Epithelial cell of proximal tubule (primary cell): ENCODE measurements at places on chromosomes 4 and X.

DNA sequence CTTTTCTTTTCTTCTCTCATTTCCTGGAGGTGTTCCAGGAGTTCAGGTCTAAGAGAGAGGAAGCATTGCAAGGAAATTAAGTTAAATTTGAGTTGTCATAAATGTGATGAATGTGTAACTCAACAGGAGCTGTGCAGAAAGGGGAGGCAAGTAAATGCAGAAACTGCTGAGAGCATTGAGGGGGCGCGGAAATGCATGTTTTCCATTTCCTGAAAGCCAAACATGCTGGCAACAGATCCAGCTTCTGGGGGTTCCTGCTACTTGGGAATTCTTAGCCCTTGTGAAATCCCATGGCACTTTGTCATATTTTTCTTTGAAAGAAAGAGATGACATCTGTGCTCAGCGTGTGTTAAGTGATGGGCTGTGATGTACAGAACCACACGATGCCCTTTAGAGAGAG is 33.8 kb upstream of the NAP1L5 start:
- no peak for DNase-seq

DNA sequence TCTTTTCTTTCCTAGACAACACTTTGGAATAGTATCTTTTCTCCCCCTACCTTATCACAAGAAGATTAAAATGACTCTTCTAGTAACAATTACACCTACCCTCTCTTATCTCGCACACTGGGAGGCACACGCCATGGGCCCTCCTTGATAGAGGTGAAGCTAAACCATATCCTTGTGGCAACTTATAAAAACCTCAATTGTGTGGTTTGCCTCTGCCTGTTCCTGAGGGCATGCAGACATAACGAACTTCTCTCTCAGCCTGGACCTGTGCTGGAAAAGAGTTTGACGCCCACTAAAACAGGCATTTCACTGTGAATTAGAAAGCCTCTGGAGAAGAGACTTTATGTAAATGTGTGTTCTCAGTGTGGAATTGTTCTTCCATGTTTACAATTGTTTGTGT is 141.2 kb downstream of the NDST3 start:
- no peak for DNase-seq

GRCh38 chr4:185863946-185864345 is 52.0 kb upstream of the SORBS2 start:
- DNase-seq, result no peak

GRCh38 chr4:143336781-143337599 is at the start of gene GAB1:
TSS of gene GAB1 (plus strand) at chr4:143336876. CDS start at chr4:143337189, 313 bp downstream.
- DNase-seq, result no peak

- DNase-seq, result no peak
Measured at GRCh38 chr4:185598846-185599552, 63.7 kb upstream of the PDLIM3 start.

DNA sequence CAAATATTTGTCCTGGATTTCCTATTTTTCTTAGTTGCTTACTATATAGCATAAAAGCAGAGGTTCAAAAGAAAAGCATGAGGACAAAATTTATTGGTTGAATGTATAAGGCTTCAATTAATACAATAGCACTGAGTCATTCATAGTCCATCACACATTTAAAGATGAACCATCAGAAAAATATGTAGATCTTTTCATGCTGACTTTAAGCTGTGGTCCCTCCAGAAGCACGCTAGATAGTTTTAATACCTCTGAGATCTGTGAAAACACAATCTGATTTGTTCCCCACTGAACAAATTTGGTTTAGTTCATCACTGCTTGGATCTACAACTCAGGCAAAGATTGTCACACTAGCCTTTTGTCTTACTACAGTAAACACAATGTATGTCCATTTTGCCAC is 377.2 kb upstream of the ANXA10 start:
- no peak for DNase-seq

DNA sequence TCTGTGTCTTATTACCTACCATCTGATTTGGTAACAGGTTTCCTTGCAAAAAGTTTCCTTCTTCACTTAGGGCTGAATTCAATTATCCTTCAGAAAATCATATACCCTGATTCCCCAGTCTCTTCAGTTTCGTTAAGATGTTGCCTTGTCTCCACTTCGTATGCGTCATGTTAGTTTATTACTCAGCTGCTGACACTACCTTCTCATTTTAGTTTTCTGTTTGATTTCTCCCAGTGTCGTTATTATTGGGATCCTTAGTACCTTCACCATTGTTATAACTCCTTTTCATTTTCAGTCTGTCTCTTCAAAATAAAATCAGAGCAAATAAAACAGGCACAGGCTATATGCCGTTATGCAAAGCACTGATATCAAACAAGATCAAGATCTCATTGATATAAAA is 87.5 kb upstream of the RBPJ start:
- no peak for DNase-seq
